ENCODE measurements at places on chromosomes 1 and 21.
A peak's percentile ranks its signal among the peaks of the same experiment; 100 is the strongest.

DNA sequence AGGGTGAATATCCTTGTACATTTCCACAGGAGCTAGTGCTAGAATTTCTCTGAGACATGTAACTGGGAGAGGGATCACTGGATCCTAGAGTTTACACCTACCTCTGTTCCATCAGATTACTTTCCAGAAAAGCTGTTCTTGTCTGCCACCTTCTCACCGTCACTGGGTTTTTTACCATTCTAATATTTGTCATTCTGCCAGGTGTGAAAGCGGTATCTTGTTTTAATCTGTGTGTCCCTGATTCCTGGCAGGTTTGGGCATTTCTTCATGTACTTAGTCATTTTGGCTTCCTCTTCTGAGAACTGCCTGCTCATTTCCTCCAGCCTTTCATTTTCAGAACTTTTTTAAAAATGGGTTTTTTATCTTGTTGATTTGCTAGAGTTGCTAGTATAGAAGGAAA, 5.1 kb downstream of the PMF1 start:
- DNase-seq = peak; percentile 44

- no peak for DNase-seq
These were observed 17.5 kb upstream of the COL6A2 start for GRCh38 chr21:46080171-46081021.

- DNase-seq = no peak
These were observed 67.8 kb upstream of the UBE2U start for GRCh38 chr1:64135462-64136223.

DNA sequence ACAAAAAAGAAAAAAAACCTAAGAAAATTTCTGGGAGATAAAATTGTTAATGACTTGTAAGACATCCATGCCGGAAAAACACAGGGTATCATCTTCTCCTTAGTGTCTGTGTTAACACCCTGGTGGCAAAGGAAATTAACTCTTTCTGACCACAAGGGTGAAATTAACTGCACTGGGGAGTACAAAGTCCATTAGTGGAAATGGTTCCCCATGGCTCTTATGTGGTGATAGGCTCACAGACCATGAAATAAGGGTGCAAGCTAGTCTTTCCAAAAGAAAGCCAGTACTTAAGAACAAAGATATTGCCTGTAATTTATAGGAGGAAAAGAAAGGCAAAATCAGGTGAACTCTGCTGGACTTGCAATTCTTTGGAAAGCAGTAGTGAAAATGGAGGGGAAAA, 185.4 kb downstream of the LRRIQ3 start:
- no peak for DNase-seq

- DNase-seq = peak; percentile 51
These were observed 119.9 kb upstream of the JUN start for GRCh38 chr1:58903514-58904298.

GRCh38 chr1:44263568-44264450, 50.5 kb downstream of the DMAP1 start:
- no peak for DNase-seq

DNA sequence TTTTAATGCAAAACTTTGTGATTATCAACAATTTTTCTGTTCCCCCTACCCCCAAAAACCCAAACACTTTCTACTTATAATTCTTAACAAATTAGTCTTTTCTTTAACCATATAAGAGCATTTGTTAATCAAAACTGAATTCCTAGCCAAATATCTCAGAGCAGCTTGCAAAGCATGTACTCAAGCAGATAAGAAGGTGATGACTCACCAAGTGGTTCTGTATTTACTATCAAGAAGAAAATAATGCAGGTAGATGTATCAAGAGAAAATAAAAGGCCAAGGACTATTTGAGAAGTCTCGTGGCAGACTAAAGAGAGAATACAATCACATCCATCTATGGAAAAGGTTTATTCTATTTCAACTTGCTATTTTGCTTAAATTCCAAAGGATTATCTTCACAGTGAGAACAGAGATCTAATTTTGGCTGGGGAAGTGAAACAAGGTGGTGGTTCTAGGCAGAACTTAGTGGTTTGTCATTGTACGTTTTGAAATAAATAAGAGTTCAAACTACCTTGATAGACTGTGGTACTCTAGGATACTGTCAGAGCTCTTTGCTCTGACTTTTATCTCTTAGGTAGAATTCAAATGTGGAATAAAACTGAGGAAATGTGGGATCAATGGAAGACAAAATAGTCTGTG, 94.7 kb upstream of the NRIP1 start:
- no peak for DNase-seq

GRCh38 chr1:108194051-108194450, 6.1 kb downstream of the SLC25A24 start:
- no peak for DNase-seq

GRCh38 chr1:193537266-193538002, 351.0 kb upstream of the B3GALT2 start:
- DNase-seq = peak; percentile 74

GRCh38 chr1:167713330-167714081, 8.3 kb upstream of the MPZL1 start:
- DNase-seq = peak; percentile 16

- no peak for DNase-seq
These were observed 26.0 kb downstream of the PTBP2 start for GRCh38 chr1:96747565-96747964.

GRCh38 chr1:156033011-156033410, 12.3 kb upstream of the SSR2 start:
- no peak for DNase-seq

DNA sequence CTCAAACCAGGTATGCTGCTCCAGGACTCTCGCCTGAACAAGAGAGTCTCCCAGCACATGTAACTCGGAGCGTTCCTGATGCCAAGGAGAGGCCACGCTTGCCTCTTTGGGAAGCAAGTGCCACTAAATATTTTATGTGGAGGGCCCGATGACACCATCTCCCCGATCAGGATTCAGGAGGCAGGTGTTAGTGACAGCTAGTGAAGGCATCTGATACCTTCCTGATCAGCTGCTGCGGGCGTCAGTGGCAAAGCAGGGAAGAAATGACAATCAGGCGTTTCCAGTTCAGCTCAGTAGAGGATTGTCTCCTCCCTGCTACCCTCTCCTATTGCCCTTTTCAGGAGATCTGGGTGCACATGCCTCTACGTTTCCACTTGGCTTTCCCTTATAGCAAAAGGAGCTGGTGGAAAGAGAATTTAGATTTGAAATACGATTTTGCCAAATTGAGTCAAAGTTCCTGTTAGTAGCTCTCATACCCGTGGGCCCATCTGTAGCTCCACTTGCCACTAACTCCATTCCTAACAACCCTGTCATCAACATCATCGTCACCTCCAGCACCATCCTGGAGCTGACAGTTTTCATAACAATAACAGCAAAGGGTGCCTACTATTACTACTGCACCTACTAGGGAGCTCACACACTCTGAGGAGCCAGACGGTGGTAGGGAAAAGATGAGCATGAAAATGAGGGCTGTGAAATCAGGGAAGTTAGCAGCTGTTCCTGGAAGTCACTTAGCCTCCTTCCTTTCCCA, 21.6 kb downstream of the PLXNA2 start:
- DNase-seq = no peak

- DNase-seq = no peak
These were observed 1.1 kb downstream of the IGFN1 start for GRCh38 chr1:201191653-201192260.

GRCh38 chr1:214793708-214794107, 190.7 kb downstream of the CENPF start:
- DNase-seq = no peak

DNA sequence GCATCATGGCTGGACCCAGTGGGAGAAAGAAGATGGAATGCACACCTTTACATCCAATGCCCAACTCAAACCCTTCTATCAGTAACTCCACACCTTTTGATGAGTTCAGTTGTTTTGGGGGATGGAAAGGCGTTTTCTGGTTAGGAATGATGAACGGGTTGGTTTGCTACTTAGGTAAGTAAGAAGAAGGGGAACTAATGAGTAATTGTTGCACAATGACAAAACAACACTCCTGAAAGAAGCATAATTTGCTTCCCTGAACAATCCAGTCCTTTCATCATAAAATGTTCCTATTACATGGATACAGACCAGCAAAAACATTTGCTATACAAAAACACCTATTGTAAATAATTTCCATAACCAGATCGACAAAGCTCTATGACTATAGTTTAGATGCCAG, 35.9 kb upstream of the NFIA start:
- no peak for DNase-seq

DNA sequence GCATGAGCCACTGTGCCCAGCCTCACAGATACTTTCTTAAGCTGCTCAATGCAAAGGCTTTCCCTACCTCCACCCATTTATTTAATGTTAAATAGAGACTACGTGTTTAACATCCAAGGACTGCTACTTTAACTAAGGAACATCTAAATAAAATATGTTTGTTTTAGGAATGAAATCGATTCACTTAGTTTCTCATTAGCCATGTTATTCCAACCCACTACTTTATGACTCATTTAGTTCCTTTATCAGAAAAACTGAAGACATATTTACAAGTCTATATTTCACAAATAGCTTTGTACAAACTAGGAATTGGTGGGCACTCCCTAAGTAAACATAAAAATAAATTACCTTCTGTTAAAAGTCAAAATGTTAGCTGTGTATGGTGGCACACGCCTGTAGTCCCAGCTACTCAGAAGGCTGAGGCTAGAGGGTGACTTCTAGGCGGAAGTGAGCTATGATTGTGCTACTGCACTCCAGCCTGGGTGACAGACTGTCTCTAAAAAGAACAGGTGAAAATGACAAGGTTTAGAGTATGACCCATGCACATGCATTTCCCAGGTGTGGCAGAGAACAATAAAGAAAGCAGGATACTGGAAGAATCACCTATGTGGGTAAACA, 39.9 kb upstream of the AK4 start:
- DNase-seq = no peak

- peak; percentile 45 for DNase-seq
These were observed 6.3 kb downstream of the SLAMF1 start for GRCh38 chr1:160640359-160641123.

DNA sequence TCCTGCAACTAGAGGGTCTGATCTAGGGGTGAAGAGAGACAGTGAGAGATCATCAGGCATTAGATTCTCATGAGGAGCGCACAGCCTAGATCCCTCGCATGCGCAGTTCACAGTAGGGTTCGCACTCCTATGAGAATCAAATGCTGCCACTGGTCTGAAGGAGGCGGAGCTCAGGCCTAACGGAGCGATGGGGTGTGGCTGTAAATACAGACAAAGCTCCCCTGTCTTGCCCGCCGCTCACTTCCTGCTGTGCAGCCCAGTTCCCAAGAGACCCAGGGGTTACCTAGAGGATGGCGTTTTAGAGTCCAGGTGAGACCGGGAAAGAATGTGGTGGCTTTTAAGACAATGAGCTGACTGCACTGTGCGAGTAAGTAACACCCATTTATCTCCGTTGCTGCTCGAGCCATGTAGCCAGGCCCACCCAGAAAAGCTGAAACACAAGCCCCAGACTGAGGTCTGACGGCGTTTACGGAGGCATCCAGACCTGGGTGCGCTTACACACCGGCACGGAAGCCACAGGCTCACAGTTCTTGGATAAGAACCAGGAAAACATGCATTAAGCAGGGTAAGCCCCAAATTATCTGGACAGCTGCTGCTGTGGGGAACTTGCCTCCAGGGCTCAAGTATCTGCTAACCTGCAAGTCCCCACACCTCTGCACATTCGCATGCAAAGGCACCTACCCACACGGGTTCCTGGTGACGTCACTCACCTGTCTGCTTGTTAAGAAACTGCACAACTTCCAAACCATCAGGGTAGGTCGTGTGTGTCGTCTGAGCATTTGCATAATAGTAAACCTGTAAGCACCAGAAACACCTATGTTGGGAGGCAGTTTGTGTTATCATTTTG, 12.5 kb downstream of the TCP10L start:
- no peak for DNase-seq

GRCh38 chr1:51048021-51048420, 54.0 kb upstream of the C1orf185 start:
- no peak for DNase-seq

DNA sequence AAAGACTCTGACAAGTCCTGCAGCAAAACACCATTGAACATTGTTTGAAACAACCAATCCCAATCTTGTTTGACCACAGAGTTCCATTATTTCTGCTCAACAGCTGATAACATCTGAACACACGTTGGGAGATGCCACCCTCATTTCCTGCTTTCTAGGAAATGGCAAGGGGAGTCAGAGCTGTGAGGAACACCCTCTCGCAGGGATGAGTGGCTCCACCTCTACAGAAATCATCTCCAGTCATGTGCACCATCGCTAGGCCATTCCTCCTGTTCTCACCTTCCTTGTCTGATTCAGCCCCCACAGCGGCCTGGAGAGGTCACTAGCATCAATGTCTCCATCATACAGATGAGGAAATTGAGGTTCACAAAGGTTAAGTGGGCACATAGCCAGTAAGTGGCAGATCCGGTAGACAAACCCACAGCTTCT, 22.4 kb upstream of the RUNX3 start:
- DNase-seq = peak; percentile 42
